ENCODE measurements at places on chromosomes 5 and 9. TPM values are rescaled to one million over a fixed set of nuclear protein-coding genes. Genes with fewer than 3 reads are reported as not detected.

GRCh38 chr5:110070836-110071235, 381.1 kb downstream of the MAN2A1 start:
- H3K27me3 ChIP-seq: no peaks in the 10 kb centered on the region
- H3K27ac ChIP-seq: no peak overlapping the region
- H3K4me1 ChIP-seq: no peaks in the 10 kb centered on the region
- no peak for DNase-seq

- H3K36me3 ChIP-seq: no peaks in the 10 kb centered on the region
- DNase-seq: peak; percentile 54
- H3K27me3 ChIP-seq: no peaks in the 10 kb centered on the region
- peak overlapping the region; percentile 70 for H3K4me3 ChIP-seq
- peaks cover 17% of the 10 kb centered on the region for H3K4me1 ChIP-seq
These were observed 4.0 kb upstream of the MYORG start for GRCh38 chr9:34380511-34381315.

GRCh38 chr9:99760421-99760820, 61.3 kb upstream of the NR4A3 start:
- H3K27me3 ChIP-seq: no peaks in the 10 kb centered on the region
- H3K36me3 ChIP-seq: no peaks in the 10 kb centered on the region
- DNase-seq: no peak
- H3K4me3 ChIP-seq: no peak overlapping the region
- H3K27ac ChIP-seq: no peak overlapping the region

GRCh38 chr9:97039514-97039860, 545 bp upstream of the CTSV start:
- no peak for DNase-seq
- H3K4me1 ChIP-seq: no peaks in the 10 kb centered on the region
- H3K36me3 ChIP-seq: no peaks in the 10 kb centered on the region
- no peaks in the 10 kb centered on the region for H3K27me3 ChIP-seq

DNA sequence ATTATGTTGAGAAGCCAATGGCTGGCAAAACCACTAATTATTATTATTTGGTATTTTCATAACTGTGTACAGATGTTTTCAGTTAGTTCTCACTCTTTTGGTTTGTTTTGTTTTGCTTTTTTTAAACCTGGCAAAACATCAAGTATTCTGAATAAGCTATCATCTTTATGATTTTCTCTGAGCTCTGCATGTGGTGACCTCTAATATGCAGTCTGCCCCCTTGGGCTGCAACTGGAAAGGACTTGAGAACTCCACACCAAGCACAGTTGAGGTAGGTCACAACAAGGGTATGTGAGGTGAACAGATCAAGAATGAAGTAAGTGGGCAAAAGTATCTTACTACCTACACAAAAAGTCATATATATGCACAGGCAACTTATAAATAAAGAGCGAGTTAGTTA, 202.2 kb downstream of the NFIB start:
- H3K27me3 ChIP-seq: no peaks in the 10 kb centered on the region
- H3K4me1 ChIP-seq: no peaks in the 10 kb centered on the region
- H3K36me3 ChIP-seq: peaks cover 24% of the 10 kb centered on the region
- no peak overlapping the region for H3K4me3 ChIP-seq

The HMMR gene
- total RNA-seq: 0.94 TPM

The PAPPA gene
- 0.56 TPM for total RNA-seq

The BRD3 gene
- 21.5 TPM for total RNA-seq

The ANKRD18B gene
- total RNA-seq: 3.9 TPM

The TRIM14 gene
- total RNA-seq: 1.4 TPM

DNA sequence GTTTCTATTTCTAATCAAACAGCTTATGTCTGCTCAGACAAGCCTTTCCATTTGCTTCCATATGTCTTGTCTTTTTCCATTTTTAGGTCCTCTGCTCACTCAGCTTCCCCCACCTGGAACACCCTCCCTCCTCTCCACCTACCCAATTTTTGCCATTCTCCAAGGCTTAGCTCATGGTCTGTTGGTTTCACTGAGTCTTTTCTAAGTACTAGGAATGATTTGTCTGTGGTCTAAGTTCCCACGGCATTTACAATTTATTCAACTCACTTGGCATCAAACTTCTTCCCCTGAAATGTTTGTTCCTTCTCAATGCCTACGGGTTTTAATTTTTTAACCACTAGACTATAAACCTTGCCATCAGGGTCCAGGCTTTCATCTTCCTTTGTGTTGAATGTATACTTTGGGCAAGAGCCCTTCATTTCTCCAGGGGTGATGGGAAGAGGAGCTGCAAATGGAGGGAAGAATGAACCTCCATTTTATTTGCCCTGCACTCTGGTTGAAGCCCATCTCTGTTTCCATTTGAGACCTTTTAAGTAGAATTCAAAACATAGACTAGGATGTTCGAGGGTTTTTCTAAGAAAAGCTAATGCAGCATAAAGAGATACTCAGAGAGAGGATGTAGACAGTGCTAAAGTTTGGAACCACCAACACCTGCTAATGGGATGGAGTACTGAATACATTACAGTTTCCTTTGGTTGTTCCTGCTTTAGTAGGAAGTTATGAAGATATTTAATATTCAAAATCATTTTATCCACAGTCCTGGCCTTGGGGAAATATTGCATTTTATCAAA, 104.0 kb downstream of the PTTG1 start:
- no peaks in the 10 kb centered on the region for H3K36me3 ChIP-seq
- H3K4me3 ChIP-seq: no peak overlapping the region
- H3K4me1 ChIP-seq: no peaks in the 10 kb centered on the region
- H3K27ac ChIP-seq: no peak overlapping the region
- DNase-seq: no peak

The IL17B gene
- total RNA-seq: not detected

The NREP gene
- total RNA-seq: 1.1 TPM

The C9orf43 gene
- not detected for total RNA-seq

DNA sequence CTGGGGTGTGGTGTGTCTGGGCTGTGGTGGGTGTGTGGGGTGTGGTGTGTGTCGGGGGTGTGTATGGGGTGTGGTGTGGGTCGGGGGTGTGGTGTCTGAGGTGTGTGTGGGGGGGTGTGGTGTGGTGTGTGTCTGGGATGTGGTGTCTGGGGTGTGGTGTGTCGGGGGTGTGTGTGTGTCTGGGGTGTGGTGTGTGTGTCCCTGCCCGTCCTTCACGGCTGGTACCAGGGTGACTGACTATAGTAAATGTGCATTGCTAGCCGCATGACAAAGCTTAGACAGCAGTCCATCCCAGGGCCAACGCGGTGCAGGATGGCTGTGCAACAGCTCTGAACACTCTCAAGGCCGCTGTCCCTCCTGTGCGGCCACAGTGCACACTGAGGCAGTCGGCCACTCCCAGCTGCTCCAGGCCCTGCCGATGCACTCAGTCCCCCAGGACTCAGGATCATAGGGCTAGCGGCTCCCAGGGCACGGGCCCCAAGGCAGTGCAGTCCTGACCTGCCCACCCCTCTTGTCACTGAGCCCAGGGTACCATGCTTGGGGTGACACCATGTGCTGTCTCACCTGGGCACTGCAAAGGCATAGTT, 54.0 kb downstream of the SECISBP2 start:
- H3K36me3 ChIP-seq: no peaks in the 10 kb centered on the region
- H3K4me1 ChIP-seq: no peaks in the 10 kb centered on the region
- no peak overlapping the region for H3K4me3 ChIP-seq
- DNase-seq: no peak

The GPR150 gene
- total RNA-seq: 0.29 TPM

DNA sequence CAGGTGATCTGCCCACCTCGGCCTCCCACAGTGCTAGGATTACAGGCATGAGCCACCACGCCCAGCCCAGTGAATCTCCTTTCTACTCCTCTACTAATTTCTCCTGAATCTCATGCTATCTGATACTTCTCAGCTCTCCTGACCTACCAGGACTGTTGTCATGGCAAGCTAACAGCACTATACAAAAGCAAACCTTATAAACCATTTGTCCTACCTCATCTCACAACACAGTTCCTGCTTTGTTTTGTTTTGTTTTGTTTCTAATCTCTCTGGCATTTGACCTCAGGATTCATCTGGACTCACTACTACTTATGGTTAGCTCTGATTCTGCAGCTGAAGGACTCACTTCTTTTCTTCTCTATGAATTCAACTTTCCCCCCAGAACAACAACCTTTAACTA, 734.8 kb downstream of the TLE1 start:
- no peaks in the 10 kb centered on the region for H3K27me3 ChIP-seq
- no peak overlapping the region for H3K4me3 ChIP-seq
- no peaks in the 10 kb centered on the region for H3K36me3 ChIP-seq
- H3K4me1 ChIP-seq: no peaks in the 10 kb centered on the region
- H3K27ac ChIP-seq: no peak overlapping the region
- DNase-seq: no peak

The IRX2 gene
- total RNA-seq: 2.4 TPM

- H3K4me3 ChIP-seq: no peak overlapping the region
- H3K36me3 ChIP-seq: no peaks in the 10 kb centered on the region
- no peak for DNase-seq
These were observed 14.4 kb downstream of the GLRX start for GRCh38 chr5:95808013-95808685.

The FAT2 gene
- total RNA-seq: not detected

DNA sequence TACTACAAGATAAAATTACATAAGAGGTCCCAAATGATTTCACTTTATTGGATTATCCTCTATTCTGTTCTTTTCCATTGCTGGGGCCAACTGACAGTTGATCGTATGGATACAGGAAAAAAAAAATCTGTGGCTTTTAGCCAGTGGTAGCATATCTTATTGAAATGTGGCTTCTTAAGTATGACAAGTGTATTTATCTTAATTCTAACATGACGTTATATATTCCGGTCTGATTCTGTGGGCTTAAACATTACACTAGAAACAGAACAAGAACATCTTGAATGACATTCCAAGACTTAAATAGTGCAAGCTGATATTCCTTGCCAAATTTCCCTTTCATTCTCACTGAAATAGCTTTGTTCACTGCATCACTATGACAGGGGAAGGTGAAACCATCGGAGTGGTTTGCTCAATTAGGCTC, 117.9 kb downstream of the INSYN2B start:
- no peaks in the 10 kb centered on the region for H3K4me1 ChIP-seq
- H3K4me3 ChIP-seq: no peak overlapping the region
- H3K27me3 ChIP-seq: no peaks in the 10 kb centered on the region

DNA sequence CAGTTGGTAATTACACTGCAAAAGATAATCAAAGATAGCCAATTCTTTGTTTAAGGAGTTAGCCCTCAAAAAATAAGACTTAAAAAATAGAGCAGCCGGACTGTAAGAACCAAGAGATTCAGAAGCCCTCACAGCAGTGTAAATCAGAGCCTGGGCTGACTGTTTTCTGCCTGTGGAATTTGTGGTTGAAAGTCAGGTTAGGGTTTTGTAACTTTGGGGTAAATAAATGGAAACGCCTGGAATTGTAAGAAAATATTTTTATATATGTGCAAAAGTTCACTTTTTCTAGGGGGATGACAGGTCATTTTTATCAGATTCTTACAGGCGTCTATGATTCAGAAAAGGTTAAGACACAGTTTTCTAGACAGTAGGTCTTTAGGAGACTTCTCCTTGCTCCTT, 35.6 kb downstream of the KLHL3 start:
- H3K36me3 ChIP-seq: no peaks in the 10 kb centered on the region
- no peak overlapping the region for H3K4me3 ChIP-seq
- H3K27ac ChIP-seq: no peak overlapping the region
- no peak for DNase-seq
- H3K27me3 ChIP-seq: no peaks in the 10 kb centered on the region
- peaks cover 13% of the 10 kb centered on the region for H3K4me1 ChIP-seq

DNA sequence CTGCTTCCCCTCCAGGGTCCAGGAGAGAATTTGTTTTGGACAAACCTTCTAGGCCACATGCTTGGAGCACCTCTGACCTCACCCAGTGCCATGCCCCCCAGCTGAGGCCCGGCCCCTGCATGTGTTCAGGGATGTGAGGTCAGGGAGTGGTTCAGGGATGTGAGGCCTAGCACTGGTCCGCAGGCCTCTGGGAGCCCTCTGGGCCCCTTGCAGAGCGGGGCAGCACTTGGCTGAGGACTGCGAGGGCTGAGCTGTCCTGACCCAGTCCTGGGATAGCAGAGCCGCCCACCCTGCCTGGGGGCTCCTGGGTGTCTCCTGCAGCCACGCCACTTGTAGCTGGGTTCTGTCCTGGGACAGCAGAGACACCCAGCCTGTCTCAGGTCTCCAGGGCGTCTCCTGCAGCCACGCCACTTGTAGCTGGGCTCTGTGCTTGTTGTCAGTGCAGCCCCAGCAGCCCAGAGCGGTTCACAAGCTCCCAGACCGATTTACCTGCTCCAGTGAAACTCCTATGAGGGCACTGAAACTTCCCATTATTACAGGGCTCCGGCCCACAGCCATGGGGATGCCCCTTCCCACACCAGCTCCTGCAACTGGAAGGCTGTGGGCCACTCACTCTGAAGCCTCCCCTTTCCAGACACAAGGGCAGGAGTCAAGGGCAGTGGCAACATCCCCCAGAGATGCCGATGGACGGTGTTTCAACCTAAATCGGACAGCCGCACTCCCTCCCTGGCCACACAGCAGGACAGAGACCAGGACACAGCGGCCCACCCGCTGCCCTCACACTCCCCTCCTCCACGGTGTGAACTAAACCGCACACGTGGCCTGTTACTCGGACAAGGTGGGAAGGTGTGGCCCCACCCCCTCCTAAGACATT, 5.4 kb upstream of the CEP72 start:
- H3K27ac ChIP-seq: no peak overlapping the region
- DNase-seq: no peak
- H3K4me1 ChIP-seq: peaks cover 4% of the 10 kb centered on the region
- no peak overlapping the region for H3K4me3 ChIP-seq
- H3K27me3 ChIP-seq: peaks cover 5% of the 10 kb centered on the region
- H3K36me3 ChIP-seq: no peaks in the 10 kb centered on the region

The NAA35 gene
- 22.7 TPM for total RNA-seq

DNA sequence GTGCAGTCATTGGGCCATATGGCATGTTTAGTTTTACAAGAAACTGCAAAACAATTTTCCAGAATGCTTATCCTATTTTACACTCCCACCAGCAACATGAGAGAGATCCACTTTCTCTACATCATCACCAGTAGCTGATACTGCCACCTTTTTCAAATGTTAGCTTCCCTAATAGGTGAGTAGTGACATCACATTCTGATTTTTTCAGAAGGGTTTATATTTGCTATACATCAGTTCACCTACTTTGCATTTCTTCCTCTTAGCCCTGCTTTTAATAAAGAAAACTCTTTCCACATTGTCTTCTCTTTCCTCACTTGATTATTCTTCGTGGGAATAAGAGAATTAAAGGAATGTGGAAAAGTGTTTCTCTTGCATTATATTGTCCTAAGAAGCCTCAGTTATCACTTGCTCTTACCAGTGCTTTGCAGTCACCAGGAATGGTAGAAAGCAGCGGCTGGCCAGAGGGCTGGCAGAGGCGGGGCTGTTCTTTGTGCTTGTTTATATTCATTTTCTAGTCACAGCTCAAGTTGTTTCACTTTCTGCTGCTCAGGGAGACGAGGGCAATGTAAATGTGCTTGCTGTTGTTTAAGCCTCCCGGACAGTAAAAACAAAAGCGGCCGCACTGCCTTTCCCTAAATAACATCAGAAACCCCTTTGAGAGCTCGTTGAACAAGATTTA, 164.8 kb downstream of the HSD17B3 start:
- no peaks in the 10 kb centered on the region for H3K36me3 ChIP-seq
- peak; percentile 12 for DNase-seq
- H3K27ac ChIP-seq: no peak overlapping the region
- H3K4me1 ChIP-seq: no peaks in the 10 kb centered on the region
- H3K4me3 ChIP-seq: no peak overlapping the region

Data from gastrocnemius medialis (tissue), 4 donors.